NCI-H1105 (cell line): ENCODE measurements at places on chromosomes 6 and 20.
A peak's percentile ranks its signal among the peaks of the same experiment; 100 is the strongest.

DNA sequence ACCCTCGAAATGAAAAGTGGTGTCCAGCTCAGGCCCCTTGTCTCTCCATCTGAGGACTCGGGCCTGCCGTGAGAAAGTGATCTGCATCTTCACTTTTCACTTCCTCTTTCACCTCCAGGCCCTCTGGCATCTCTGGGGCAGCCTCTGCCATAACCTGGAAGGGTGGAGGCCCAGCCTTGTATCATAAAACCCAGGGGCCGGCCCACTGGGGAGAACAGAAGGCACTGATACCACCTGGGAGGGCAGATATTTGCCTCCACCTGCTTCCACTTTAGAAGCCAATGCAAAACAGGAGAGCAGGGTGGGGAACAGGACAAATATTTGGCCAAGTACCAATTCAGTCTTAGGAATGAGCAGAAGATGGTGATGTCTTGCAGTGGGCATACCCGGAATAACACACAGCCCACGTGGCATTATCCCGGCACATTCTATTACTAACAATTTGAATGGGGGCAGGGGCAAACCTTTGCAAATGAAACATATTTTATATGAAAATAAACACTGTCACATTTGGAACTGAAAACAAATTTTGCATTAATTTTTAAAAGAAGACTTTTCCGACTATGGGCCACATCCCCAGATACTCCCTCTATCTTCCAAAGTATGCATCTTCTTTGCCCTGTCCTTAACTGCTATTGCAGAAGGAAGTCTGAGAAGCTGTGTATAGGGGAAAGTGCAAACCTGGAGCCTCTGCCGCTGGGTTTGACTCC, 69.2 kb upstream of the TBC1D7 start:
- DNase-seq, result no peak

GRCh38 chr6:37257320-37257633, 295 bp upstream of the TBC1D22B start:
- no peak for DNase-seq

GRCh38 chr6:75044846-75045245, 161.0 kb downstream of the COL12A1 start:
- DNase-seq, result no peak

DNA sequence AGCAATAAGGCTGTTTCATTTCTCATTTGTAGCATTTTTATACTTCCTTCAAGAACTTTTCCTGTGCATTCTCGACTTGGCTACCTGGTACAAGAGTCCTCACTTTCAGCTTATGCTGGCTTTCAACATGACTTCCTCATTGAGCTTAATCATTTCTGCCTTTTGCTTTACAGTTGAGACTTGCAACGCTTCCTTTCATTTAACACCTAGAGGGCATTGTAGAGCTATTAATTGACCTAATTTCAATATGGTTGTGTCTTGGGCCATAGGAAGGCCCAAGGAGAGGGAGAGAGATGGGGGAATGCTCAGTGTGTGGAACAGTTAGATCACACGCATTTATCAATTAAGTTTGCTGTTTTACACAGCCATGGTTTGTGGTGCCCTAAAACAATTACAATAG, 37.2 kb downstream of the SLC22A2 start:
- peak; percentile 25 for DNase-seq

- no peak for DNase-seq
Observed at GRCh38 chr6:107101686-107102413, 13.5 kb downstream of the BEND3 start.

DNA sequence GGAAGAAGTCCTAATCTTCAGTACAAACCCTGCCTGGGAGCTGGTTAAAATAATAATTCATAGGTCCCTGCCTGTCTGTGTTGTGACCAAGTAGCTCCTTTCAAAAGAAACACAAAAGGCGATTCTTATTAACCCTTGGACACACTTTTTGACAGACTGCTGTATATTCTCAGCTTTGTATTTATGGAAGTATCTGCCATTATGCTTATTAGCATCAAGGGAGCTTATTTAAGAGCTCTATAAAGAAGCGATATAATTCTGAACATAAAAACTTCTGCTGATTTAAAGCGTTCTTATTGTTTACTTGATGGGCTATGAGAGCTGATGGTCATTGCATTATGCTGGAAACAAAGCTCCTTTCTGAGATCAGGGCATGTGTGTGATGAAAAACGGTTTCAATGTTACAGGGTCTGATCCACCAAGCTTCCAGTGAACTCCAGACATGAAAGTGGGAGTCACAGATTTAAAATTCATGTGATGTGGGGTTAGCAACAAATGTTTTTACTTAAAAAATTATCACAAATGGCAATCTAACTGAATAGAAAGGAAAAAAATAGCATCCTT, 181.8 kb upstream of the PDE10A start:
- DNase-seq, result no peak

DNA sequence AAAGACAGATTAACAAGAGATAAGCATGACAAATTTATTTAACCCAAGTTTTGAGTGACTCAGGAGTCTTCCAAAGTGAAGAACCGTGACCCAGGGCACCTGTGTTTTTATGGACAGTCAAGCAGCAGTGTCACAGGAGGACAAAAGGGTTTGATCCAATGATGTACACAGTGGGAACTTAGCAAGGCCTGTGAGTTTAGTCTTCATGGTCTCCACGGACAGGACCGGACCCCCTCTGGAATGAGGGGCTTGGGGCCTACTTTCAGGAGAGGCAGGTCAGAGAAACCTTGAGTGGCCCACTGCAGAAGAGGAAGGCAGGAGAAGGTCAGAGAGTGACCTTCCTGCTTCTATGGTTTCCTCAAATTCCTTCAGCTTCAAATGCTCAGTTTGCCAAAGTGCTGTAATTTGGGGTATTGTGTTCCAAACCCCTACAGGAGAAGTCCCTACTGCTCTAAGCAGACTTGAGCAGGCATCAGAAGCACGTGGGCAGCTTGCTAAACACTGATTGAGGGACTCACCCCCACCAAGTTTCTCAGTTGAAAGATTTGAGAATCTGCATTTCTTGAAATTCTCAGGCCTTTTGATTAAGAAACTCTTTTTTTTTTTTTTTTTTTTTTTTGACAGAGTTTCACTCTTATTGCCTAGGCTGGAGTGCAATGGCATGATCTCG, 26.4 kb upstream of the ZMYND8 start:
- no peak for DNase-seq

- no peak for DNase-seq
Observed at GRCh38 chr6:101550451-101550850, 156.9 kb downstream of the GRIK2 start.

DNA sequence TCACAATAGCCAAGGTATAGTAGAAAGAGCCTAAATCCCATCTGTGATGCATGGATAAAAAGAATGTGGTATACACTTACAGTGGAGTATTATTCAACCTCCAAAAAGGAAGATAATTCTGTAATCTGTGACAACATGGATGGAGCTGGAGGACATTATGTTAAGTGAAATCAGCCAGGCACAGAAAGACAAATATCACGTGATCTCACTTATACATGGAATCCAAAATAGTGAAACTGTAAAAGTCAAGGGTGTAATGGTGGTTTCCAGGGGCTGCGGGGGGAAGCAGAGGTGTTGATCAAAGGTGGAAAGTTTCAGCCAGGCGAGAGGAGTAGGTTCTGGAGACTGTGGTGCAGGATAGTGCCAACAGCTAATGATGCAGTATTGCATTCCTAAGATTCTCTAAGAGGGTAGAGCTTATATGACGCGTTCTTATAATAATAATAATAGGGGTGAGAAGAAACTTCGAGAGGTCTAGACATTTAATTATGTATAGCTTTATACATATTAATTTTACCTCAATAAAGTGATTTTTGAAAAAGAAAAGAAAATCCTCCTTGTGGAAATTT, 246.1 kb downstream of the FOXA2 start:
- DNase-seq, result no peak

- DNase-seq, result no peak
Observed at GRCh38 chr20:2599288-2600006, 53.0 kb upstream of the NOP56 start.

- no peak for DNase-seq
Observed at GRCh38 chr6:45254253-45254652, 73.9 kb upstream of the RUNX2 start.

- no peak for DNase-seq
Observed at GRCh38 chr6:37429352-37429750, 3.7 kb upstream of the CMTR1 start.

DNA sequence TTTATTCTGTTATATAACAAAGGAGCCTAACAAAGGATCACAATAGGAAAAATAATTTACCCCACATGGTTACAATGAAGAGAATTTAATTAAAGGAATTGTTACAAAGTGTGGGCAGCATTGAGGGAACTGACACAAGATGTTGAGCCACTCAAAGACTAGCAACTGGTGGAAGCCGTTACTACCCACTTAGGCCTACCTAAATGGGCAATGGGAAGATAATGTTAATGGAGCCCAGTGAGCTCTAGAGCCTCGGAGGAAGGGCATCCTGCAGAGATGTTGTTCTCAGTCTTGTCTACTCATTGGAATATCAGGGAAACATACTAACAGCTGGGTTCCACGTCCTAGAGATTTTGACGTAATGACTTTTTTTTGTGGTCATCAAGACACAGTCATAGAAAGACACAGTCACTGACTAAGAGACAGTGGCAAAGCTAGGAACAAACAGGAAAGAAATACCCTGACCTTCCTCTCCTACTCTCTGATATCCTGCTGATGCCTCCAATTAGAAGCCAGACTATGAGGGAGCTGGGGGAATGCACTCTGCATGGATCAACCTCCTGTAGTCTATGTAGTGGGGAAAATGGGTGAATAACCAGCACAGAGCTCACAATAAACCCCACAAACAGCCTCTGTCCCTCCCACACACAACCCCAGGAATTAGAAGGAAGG, 523.8 kb upstream of the FLRT3 start:
- no peak for DNase-seq
